ENCODE measurements at places on chromosomes 3 and 15.

- no peak for DNase-seq
Observed at GRCh38 chr15:82931221-82931620, 21.3 kb downstream of the HOMER2 start.

- no peak for DNase-seq
Observed at GRCh38 chr3:173217127-173217526, 76.1 kb upstream of the SPATA16 start.

DNA sequence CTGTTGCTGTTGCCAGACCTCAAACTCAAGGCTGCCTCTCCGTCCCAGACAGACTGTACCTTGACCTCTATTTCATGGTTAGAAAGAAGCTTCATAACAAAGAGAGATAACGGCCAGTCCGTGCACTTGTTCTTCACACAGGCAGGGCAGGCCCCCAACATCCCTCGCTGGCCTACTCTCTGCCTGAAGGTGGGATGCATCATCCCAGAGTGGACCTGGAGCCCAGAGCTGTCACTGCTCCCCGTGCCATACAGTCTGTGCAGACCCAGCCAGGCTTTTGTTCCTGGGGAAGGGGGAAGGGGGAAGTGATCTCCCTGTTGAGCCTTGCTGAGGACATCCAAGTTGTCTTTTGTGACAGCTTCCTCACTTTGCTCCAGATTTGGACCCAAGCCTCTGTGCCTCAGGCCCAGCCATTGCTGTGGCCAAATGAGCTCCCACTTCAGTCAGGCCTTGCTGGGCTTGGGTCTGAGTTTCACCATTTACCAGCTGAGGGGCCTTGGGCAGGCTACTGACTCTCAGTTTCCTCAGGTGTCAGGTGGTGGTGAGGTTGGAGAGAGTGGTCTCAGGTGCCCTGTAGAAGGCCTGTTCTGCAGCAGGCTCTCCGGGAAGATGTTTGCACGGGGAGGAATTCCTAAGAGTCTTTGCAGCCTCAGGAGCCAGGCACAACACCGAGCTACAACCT lies 141.6 kb downstream of the DNAJB8 start:
- DNase-seq = no peak

DNA sequence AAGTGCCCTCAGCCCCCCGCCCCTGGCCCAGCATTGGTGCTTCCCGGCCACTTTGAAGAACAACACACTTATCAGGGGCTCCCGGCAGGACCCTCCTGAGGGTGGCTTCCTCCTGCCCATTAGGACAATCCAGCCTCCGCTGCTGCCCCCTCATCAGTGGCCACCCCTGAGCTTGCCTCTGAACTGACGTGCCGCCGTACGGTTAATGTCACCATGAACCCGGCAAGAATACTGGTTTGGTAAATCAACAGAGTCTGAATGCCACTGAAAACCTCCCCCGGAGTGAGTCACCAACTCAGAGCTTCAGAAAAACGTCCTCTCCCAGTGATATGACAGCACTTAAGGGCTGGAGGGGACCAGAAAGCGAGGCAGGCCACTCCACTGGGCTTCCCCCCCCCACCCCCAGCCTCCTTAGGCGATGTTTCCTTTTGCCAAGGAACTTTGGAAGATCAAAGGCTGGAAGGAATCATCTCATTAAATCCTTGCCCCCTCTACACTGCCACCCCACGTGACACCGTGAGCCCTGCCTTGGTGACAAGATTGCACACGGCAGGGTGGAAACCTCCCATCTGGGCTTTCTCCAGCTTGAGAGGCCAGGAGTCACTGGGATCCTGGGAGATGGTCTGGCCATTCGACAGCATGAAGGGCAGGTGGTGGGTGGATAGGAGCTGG lies 142.1 kb downstream of the NUP210 start:
- DNase-seq = no peak

DNA sequence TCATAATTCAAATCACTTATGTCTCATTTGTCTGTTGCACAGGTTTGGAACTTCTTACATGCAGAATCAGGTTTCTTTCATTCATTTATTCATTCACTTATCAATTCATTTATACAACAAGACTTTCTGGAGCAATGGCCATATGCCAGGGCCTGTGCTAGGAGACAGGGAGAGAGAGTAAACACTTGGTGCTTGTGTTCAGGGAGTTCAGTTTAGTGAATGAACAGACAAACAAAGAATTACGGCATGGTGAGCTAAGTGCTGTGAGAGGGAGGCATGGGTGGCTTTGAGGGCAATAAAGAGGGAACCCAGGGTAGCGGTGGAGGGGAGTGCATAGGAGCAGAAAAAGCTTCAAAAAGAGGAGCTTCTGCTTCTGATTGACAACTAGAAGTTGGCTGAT lies 8.5 kb upstream of the IREB2 start:
- no peak for DNase-seq

- DNase-seq = no peak
Observed at GRCh38 chr15:72592097-72592496, 62.4 kb upstream of the GOLGA6B start.

GRCh38 chr15:67779549-67780111 lies 45.7 kb upstream of the SKOR1 start:
- DNase-seq = no peak

GRCh38 chr15:61558172-61559136 lies 329.4 kb upstream of the RORA start:
- DNase-seq = no peak

GRCh38 chr15:68113751-68114150 lies 59.6 kb downstream of the PIAS1 start:
- no peak for DNase-seq

DNA sequence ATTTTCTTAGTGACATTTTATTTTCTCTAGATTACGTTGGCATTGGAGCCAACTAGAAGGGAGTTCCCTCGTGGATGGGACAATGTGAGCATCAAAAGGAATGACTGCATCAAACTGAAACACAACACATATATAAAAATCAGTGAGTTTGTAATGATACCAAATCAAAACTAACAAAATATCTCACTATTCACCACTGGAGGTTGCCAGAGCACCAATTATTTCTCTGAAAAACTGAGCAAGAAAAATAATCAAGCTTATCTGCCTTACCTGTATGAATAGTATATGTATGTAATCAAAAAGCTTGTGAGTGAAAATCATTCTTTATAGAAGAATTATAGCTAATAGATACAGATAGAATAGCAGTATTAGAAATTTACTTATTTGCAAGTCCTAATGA lies 46.8 kb upstream of the OTOL1 start:
- DNase-seq = no peak

GRCh38 chr15:67611370-67612369 lies 69.2 kb downstream of the MAP2K5 start:
- no peak for DNase-seq
